ENCODE measurements at places on chromosomes 16 and 17. TPM values are rescaled to one million over a fixed set of nuclear protein-coding genes. Genes with fewer than 3 reads are reported as not detected.

- no peak for DNase-seq
These were observed 3.5 kb upstream of the LCMT1 start for GRCh38 chr16:25108054-25108453.

DNA sequence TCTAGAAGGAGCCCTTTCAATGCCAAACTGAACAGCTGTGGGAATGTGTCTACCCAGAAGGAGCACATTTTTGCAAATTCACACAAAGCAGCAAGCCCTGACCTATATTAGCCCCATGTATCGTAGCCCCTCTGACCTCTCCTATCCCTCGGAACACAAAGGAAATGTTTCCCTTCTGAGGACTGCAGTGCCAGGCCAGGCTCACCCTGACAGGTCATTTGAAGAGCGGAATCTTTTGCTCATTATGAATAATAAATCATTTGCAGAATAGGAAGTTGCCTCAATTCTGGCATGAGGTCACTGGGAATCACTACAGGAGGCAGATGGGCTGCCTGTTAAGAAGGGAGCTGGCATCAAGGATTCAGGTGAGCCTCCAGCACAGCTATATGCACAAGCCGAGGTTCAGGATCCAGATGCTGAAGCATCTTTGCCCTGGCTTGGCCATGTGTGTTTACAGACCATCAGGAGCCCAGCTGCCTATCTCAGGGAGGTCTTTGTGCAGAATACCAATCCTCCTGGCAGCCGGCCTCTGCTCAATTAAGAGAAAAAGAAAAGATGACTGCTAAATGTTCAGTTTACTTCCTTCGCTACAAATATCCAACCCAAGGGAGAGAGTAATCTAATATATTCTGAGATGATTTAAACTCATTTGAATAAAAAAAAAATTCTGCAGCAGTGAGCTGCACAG lies 119.4 kb downstream of the USP31 start:
- DNase-seq, result no peak

GRCh38 chr16:1917056-1917664 lies 1.1 kb downstream of the HS3ST6 start:
- peak; percentile 16 for DNase-seq

GRCh38 chr17:2982854-2983253 lies 80.6 kb downstream of the OR1D5 start:
- DNase-seq, result peak; percentile 86

DNA sequence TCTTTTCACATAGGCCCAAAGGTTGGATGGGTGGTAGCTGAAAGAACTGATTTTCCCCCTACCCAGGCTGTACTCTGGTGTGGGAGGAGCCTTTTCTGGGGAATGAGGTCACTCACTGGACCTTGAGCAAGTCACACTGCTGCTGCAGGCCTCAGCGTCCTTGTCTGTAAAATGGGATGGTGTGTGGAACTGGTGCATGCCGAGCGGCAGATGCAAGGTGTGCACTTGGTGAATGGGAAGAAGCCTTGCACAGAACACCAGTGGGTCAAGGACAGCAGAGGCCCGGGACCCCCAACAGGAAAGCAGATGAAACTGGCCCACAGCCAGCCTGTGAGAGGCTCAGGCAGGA lies 38.1 kb downstream of the ARHGAP27 start:
- DNase-seq, result no peak

DNA sequence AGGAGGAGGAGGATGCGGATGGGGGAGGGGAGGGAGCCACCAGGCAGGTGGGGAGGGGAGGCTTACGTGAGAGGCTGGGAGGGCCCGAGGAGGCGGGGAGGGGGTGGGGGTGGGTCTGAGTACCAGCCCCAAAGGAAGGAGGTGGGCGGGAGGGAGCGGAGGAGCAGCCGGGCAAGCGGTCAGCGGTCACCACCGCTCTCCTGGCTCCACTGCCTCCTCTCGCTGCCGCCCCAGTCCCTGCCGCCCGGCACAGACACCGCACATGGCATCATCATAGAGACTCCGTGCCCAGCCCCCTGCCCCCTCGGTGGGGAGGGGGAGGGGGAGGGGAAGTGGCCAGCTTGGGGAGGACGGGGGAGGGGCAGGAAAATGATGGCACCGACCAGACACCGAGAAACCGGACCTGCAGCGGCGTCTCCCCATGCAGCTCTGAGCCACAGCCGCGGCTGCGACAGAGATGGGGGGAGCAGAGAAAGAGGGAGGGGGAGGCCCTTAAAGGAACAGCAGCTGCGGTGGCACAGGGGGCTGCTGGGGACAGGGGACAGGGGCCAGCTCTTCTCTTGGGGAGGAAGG lies at the start of gene TLCD3B:
TLCD3B (minus strand) TSS at position 431 of the 573 bp plus-strand sequence. CDS start 744 bp downstream, outside the sequence.
- DNase-seq, result no peak

DNA sequence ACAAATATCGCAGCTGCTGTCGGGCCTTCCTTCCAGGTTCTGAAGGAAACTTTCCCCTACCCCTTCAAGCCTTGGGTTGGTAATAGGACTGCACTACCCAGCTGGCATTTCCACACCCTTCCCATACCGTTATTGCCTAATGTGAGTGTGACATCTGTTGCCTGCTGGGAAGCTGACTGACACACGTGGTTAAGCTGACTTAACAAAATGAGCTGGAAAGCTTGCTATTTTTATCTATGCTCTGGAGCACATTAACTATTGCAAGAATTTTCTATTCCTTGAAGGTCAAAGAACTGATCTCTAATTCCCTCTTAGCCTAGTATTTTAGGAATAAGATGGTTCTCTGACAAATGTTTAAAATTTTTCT lies 79.5 kb downstream of the PMP22 start:
- DNase-seq, result no peak

The ITGAD gene
- polyA plus RNA-seq, result not detected

DNA sequence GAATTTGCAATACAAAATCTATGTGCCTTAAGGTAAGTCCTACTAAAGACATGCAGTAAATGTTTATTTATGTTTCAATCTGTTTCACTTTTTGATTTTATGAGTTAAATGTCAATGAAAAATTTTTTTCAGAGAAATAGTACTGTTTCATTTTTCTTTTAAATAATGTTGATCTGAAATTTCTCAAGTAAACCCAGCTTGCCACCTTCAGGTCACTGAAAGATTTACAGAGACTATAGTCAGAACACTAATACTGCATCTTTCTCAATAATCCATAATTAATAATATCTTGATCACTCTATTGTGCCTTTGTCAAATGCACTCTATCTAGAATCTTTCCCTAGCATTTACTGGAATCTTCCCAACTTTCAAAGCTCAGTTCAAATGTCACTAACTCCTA lies 6.5 kb upstream of the DHX40 start:
- no peak for DNase-seq

DNA sequence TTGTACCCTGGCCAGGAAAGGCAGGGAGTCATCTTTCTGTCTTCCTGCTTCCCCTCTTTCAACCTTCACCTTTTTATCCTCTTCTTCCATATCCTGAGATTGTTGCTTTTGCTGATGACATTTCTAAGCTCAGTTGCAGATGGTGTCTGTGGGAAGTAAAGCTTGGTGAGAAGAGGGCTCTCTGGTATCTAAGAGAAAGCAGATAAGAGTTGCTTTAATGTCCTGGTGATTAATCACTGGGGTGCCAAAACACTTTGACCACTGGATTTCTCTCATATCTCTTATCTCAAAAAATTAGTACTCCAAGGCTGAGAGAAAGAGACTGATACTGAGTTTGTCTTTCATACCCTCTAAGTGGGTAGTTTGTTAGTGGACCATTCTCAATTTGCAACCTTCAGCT lies 71.3 kb downstream of the NEUROD2 start:
- no peak for DNase-seq

- no peak for DNase-seq
These were observed 28.7 kb downstream of the ACSF3 start for GRCh38 chr16:89122322-89122851.

DNA sequence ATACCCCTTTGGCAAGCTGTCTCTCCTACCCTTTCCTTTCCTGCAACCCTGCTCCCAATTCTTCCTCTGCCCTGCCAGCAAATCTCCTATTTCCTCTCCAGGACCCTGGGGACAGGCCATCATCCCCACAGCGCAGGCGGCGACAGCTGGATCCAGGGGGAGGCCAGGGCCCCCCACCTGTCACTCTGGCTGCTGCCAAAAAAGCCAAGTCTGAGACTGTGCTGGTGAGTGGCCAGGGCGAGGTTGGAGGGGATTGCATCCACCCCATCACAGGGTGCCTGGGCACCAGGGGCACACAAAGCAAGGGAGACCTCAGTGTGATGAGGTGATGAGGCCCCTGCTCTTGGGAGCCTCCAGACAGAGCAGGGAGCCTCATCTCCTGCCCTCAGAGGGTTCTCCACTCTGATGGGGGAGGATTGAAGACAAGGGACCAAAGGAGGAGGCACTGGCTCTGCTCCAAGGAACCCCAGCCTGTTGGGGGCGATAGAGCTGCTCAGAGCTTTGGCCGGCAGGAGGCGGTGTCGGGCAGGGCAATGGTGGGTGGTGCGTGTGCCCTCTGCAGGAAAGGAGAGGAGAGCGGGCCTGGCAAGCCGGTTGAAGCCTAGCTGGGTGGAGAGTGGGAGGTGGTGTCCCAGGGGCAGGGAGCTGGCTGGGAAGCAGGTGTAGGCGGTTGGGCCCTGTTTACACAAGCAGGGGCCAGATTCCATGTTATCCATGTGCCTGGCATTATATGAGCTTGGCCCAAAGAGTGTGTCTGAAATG lies 15.6 kb upstream of the PDK2 start:
- peak; percentile 67 for DNase-seq

DNA sequence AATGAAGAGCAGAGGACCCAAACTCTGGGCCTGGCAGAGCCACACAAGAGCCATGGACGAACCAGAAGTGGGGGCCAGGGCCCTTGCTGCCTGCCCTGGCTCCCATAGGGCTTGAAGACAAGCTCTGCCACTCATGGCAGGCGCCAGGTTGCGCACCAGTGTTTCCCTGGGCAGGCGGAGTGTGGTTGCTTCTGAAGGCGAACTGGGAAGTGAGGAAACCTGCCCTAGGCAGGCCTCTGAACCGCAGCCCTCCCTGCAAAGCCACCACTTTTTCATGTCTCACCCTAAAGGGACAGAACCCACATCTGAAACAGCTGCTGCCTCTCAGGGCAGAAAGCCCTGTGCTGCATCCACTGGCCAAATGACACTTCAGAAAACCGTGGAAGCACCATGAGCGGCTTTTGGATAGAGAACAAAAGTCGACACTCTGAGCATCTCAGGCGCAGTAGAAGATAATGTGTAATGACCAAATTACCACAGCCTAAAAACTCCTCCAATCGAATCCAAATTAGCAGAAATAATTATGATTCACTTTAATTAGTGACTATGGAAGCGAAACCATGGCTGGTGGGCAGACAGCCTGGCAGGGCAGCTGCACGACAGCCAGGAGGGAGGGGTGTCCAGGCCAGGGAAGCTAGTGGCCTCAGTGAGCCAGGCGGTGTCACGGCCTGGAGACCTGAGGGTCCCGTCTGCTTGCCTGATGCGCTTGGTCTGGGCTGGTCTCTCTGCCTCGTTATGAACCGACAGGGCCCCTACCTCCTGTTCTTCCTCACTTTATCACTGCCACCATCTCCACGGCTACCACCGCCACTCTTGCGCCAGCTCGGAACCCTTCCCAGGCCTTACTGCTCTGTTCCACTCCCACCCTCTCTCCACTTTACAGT lies 59.1 kb downstream of the PRMT7 start:
- no peak for DNase-seq

DNA sequence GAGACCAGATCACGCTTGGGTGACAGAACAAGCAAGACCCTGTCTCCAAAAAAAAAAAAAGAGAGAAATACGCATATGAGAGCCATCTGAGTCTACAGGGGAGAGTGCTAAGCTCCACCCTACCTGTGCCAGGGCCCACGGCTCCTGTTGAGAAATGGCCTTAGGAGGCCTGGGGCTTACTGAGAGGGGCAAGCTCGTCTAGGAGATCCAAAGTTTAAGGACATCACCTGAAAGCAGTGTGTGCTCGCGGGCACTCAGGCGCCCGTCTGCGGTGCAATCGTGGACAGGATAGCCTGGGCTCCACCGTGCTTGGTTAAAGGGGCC lies 14.5 kb upstream of the BAIAP2 start:
- DNase-seq, result no peak

DNA sequence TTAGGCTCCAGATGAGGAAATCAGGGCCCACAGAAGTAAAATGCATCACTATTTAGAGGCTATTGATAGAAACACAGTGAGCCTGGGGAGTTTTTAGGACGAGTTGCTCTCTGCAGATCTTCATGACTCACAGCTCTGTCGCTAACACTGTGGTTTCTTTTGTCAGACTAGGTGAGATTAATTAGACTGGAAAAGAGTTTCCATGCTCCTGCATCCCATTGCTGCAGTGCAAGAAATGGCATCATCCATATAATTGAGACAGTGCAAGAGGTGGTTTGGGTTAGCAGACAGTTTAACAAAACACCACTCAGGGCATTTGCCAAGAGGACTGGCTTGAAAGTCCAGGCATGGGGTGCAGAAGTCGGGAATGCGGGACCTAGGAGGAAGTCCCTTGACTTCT lies 198.8 kb upstream of the CACNG5 start:
- no peak for DNase-seq

- DNase-seq, result no peak
These were observed 10.7 kb downstream of the SGSM2 start for GRCh38 chr17:2347805-2348685.

DNA sequence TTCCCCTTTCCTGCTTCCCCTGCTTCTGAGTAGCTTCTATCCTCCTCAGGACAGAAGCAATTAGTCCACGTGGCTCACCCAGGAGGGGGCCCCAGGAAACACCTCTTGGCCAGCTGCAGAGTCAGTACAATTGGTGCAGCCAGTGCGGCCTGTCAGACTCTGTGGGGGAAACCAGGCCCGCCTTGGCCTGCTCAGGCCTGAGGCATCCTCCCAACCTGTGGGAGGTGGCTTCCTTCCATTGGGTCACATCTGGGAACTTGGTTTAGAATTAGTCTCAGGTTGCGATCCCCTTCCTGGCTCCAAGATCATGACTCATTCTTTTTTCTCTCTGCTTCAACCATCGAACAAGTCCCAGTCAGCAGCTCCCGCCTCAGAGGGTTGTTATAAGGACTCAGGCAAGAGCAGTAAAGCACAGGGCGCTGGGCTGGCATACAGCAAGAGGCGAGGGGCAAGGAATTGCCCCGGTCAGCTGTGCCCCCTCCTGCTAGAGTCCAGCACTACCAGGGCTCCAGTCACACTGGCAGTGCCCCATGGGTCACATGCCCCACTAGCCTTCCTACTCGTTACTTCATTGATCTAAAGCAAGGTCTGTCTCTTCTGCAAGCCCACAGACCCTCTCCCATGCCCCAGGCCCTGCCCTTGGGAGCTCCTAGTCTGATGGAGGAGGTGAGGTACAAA lies 8.1 kb upstream of the EPX start:
- no peak for DNase-seq

- DNase-seq, result peak; percentile 96
These were observed at the start of gene RSL1D1 for GRCh38 chr16:11851294-11852091. RSL1D1 (minus strand) TSS chr16:11851542; CDS start chr16:11851512, 30 bp downstream.

GRCh38 chr17:51128076-51128475 lies 7.4 kb upstream of the SPAG9 start:
- DNase-seq, result peak; percentile 54

The RCVRN gene
- 0.27 TPM for polyA plus RNA-seq

DNA sequence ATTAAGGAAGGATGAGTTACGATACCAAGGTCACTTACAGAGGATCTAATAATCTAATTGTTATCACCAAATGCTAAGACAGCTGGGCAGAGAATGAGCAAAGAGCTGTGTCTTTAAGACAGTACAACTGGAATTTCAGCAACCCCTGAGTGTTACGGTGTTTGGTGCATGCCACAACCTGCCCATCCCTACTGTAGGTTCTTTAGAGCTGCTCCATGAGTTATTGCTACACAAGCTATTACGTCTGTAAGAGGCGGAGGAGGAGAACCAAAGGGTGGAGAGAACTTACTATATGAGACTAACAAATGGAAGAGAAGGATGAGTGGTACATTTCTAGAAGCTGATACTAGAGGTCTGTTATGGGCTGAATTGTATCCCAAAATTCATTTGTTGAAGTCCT lies 14.2 kb upstream of the C17orf78 start:
- DNase-seq, result no peak
